ENCODE measurements at places on chromosomes 1 and 21.

- no peak for DNase-seq
Observed at GRCh38 chr1:13807209-13807608, 107.2 kb downstream of the PRDM2 start.

- peak; percentile 50 for DNase-seq
Observed at GRCh38 chr1:236904892-236905741, 99.1 kb downstream of the MT1HL1 start.

- no peak for DNase-seq
Observed at GRCh38 chr1:89179343-89179742, 3.5 kb upstream of the GBP7 start.

DNA sequence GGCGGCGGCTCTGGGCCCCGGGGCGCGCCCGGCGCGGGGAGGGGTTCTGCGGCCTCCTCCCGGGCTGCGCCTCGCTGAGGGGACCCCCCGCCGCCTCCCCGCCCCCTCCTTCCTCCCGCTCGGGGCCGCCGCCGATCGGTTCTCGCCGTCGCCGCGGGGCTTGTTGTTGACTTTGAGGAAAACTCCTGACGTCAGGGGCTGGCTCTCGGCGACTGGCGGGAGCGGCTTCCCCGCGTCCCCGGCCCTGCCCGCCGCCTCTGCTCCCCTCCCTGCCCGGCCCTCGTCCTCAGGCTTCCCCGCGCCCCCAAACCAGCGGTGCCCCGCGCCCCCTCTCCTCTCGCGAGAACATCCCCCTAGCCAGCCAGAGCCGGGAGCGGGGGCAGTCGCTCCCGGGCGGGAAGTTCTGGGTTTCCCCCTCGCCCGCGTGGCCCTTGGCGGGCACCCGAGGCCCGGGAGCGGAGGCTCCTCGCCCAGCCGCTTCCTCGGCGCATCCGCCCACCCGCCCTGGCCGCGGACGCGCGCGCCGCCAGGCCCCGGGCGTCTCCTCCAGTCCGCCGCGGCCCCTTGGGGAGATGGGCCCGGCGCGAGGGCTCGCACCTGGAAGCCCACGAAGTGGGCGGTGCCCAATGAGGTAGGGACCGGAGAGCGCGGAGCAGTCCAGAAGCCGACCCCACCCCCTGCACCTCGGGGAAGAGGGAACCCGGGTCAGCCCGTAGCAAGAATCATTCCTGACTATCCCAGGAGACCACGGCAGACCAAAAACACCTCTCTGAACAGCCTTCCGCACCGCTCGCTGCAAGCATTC is 611 bp upstream of the AKT3 start:
- DNase-seq = peak; percentile 32

GRCh38 chr1:2391931-2392509 is 379 bp downstream of the RER1 start:
- DNase-seq = no peak

- no peak for DNase-seq
Observed at GRCh38 chr1:231861541-231862481, 235.2 kb downstream of the DISC1 start.

GRCh38 chr1:18583326-18583941 is 47.2 kb upstream of the PAX7 start:
- DNase-seq = no peak

DNA sequence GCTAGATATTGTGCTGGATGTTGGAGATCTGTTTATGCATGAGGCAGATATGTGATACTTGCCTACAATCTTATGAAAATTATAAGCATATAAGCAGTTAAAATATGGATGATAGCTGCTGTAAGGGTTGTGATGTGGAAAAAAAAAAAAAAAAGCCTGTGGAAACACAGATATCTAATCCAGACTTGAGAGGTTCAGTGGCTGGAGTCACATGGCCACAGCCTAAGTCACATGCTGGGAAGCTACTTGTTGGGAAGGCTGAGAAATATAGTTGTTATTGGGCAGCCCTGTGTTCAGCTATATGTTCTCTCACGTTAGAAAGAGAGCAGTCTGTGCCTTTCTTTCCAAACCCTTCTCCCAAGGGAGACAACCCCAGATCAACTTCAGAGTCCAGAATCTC is 15.1 kb downstream of the RAVER2 start:
- no peak for DNase-seq

GRCh38 chr21:25959799-25960198 is 210.8 kb downstream of the APP start:
- no peak for DNase-seq

DNA sequence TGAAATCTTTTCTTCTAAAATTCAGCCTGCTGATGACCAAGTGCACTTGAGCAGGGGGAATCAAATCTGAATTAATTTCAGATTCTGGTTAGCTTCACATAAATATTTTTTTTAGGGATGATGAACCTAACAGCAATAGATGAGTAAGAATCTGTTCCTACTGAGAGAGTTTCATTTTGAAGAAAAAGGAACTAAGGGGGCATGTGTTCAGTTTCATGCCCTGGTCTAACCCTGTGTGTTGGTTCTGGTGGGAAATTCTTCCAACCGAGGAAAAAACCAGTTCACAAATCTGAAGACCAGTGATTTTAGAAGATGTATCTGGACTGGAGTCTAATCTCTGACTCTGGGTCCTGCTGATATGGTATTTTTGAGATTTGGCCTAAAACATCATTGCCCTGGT is 13.7 kb downstream of the SELL start:
- no peak for DNase-seq

DNA sequence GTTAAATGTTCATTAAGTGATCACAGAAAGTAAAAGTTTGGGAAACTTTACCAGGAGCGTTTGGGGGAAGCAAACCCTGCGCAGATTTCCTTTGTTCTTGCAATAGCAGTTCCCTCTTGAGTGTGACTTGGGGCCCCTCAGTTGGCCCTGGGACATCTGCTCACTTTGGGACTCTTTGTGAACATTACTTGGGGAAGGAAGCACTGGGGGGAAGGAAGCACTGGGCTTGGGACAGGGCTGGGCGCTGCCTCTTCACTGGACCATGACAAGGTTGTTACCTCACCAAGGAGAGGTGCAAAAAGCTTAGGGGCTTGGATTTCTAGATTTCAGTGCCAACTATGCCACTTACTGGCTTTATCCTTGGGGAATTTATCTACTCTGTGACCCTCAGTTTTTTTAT is 63.5 kb downstream of the ETS2 start:
- DNase-seq = no peak

- no peak for DNase-seq
Observed at GRCh38 chr1:169186106-169186505, 79.6 kb downstream of the ATP1B1 start.

- no peak for DNase-seq
Observed at GRCh38 chr1:244052728-244053312, 1.7 kb downstream of the ZBTB18 start.

DNA sequence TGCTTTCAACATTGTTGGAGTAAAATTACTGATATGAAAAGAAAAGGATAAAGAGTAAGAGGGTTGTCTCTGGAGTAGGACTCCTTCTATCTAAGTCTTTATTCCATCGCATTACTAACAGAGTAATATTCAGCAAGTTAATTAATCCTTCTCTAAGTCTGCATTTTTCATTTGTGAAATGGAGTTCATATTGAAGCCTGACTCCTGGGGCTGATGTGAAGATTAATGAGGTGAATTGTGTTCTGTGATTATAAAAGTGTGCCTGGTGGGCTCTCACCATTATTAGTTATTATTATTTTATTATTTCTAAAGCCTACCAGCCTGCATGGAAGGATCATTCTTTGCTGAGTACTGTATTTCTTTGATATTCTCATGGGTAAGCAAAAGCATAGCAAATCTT is 1096.7 kb downstream of the KCNT2 start:
- DNase-seq = no peak

- DNase-seq = peak; percentile 43
Observed at GRCh38 chr1:52281518-52281917, 84.5 kb downstream of the CC2D1B start.

GRCh38 chr1:53559854-53560580 is 100.8 kb downstream of the DMRTB1 start:
- DNase-seq = no peak
